Thyroid gland (tissue), 4 donors: ENCODE measurements at places on chromosomes 3 and 15. TPM values are rescaled to one million over a fixed set of nuclear protein-coding genes. Genes with fewer than 3 reads are reported as not detected.
A peak's percentile ranks its signal among the peaks of the same experiment; 100 is the strongest.

Gene GOLGA6A
- 0.22 TPM for total RNA-seq

Gene IQCF5
- total RNA-seq = not detected

Gene EFCAB12
- 0.67 TPM for total RNA-seq

Gene SH2D7
- not detected for total RNA-seq

Gene SCN11A
- total RNA-seq = 0.13 TPM

Gene GABRR3
- total RNA-seq = not detected

DNA sequence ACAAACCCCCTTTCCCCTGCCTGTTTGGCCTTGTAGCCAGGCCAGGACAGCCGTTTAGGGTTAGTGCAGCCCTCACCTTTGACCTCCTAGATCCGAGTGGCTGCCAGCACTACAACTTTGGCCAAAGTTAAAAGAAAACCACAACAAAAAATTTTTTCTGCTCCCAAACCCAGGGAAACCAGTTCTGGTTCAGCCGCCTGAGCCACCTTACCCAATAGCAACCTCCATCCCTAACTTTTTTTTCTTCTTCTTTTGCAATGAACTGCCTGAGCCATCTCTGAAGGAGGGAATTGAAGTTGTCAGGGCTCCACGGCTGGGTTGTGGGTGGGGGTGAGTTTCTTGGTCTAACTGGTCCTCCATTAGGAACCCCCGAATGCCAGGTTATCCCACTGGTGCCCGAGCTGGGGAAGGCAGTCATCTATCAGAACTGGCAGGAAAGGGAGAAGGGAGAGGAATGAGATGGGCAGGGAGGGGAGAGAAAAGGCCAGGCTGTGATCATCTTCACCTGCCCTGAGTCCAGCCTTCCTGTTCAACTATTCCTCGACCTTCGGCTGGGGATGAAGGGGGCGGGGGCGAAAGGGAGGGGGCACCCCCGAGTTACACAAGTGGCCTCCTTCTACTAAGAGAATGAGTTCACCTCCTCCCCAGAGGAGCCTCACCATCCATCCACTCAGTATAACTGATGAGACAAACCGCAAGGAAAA is 6.2 kb upstream of the NR2F2 start:
- no peaks in the 10 kb centered on the region for H3K36me3 ChIP-seq
- DNase-seq = no peak
- H3K4me1 ChIP-seq = peaks cover 10% of the 10 kb centered on the region
- H3K4me3 ChIP-seq = no peak overlapping the region
- H3K27me3 ChIP-seq = peaks cover 11% of the 10 kb centered on the region

DNA sequence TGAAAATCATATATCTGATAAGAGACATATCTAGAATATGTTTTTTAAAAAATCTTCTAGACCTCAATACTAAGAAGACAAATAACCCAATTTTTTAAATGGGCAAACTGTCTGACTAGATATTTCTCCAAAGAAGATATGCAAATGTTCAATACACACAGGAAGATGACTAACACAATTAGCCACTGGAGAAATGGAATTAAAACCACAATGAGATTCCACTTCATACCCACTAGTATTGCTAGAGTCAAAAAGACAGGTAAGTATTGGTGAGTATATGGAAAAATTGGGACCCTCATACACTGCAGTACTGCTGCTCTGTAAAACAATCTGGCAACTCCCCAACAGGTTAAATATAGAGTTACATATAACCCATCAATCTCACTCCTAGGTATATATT is 33.1 kb upstream of the TOPAZ1 start:
- no peaks in the 10 kb centered on the region for H3K36me3 ChIP-seq
- DNase-seq = no peak
- H3K27ac ChIP-seq = no peak overlapping the region
- no peak overlapping the region for H3K4me3 ChIP-seq

DNA sequence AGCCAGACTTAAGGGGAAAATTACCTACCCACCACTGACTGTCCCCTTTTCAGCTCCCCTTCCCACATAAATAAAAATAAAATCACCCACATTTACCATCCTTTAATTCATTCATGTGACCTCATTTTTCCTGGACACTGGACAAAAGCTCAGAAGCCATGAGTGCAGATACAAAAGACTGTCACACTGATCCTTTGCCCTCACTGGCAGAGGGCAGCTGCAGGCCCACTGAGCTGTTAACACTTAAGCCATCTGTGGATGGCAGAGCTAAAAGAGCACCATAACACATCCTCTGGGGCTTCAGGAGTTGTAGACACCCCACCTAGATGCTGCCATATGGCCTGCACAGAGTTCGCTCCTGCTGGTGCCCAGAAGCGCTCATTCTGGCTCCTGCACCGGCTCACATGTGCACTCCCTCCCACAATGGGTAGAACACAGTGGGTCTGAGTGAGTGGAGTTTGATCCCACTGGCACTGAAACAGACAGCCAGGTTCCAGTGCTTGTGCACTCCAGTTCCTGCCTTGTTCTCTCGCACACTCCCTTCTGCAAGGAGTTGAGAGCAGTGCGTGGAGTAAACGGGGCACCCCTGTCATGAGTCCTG is 38.8 kb downstream of the EDC3 start:
- H3K27me3 ChIP-seq = no peaks in the 10 kb centered on the region
- no peak for DNase-seq
- H3K27ac ChIP-seq = no peak overlapping the region
- H3K36me3 ChIP-seq = no peaks in the 10 kb centered on the region

- DNase-seq = peak; percentile 62
- H3K4me3 ChIP-seq = no peak overlapping the region
- H3K27ac ChIP-seq = peak overlapping the region; percentile 57
- H3K27me3 ChIP-seq = no peaks in the 10 kb centered on the region
- H3K4me1 ChIP-seq = peaks cover 51% of the 10 kb centered on the region
Observed at GRCh38 chr15:90598031-90598577, 68.4 kb downstream of the CRTC3 start.

GRCh38 chr3:147914532-147914931 is 505.4 kb downstream of the ZIC1 start:
- H3K27ac ChIP-seq = no peak overlapping the region
- no peak for DNase-seq
- H3K4me3 ChIP-seq = no peak overlapping the region
- no peaks in the 10 kb centered on the region for H3K4me1 ChIP-seq

DNA sequence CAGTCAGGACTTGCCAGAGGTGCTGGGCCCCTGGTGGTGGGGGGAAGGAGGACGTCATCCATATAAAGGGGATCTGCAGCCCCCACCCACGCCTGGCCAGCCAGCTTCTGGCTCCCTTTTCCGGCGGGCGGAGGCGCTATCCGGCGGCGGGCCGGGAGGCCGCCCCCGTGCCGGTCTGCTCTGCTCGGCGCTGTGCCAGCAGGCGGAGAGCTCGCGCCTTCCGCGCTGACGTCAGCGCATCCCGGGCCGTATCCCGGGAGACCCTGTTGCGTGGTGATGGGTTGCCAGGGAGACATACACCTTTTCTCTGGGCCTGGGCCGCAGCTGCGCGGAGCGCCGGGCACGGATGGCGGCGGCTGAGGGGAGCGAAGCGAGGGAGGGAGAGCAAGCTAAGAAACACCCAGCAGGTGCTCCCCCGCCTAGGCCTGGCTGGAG is 1.1 kb downstream of the FAM131A start:
- DNase-seq = peak; percentile 41
- no peak overlapping the region for H3K4me3 ChIP-seq
- H3K27me3 ChIP-seq = no peaks in the 10 kb centered on the region
- H3K27ac ChIP-seq = peak overlapping the region; percentile 91

DNA sequence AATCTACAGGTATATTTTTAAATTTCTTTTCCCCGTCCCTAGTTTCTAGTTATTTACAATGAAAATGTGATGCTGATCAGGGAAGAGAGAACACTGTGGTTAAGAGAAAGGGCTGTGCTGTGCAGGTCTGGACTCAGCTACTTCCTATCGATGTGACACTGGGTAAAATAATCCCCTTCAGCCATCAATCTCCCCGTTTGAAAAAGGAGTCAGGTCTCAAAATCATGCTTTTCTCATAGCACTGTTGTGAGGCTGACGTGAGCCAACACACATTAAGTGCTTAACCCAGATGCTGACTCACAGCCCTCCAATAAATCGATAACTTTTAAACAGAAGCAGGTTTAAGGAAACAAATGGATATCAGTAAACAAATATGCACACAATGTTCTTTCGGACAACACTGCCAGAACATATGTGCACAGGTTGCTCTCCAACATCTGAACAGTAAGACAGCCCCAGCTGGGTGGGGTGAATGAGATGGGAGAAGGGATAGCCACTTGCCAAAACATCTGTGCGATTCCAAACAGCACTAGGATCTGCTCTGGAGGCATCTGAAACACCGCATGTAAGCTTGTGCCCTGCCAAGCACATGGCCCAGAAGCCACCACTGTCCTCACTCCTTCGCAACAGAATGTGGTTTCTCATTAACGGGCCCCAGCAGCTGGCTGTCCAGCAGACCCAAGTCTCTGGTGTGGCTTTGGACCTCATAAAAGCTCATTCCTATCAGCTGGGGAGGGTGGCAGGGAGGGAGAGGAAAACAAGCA is 143.2 kb upstream of the PRICKLE2 start:
- no peaks in the 10 kb centered on the region for H3K4me1 ChIP-seq
- no peak for DNase-seq
- H3K4me3 ChIP-seq = no peak overlapping the region
- H3K36me3 ChIP-seq = no peaks in the 10 kb centered on the region
- H3K27me3 ChIP-seq = no peaks in the 10 kb centered on the region

DNA sequence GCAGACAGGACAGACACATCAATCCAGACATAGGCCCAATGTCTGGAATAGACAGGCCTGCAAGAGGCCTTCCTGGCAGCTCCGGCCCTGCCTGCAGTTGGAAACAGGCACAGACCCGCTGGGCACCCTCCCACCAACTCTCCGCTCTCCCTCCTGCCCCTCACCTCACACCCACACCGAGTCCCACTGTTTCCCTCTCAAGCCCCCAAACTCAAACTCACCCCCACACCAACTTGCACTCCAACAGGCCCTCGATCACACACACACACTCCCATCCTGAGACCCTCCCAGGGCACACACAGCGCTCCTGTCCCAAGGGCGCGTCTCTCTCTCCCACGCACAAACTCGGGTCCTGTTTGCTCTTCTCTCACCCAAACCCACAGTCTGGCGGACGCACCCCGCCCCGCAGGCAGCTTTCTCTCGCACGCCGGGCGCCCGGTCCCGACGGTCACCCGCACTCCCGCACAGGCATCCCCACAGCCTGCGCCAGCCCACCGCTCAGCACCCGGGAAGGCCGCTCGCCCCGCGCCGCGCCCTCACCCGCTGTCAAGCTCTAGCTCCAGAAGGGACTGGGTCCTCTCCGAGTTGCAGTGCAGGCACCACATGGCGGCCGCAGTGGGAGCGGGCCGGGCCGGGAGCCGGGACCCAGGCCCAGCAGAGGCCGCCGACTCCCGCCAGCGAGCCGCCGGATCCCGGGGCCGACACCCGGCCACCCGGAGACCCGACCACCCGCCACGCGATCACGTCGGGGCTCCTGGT is 106.2 kb downstream of the IQSEC1 start:
- peak; percentile 23 for DNase-seq
- H3K4me3 ChIP-seq = peak overlapping the region; percentile 97
- H3K36me3 ChIP-seq = no peaks in the 10 kb centered on the region
- H3K27me3 ChIP-seq = no peaks in the 10 kb centered on the region

DNA sequence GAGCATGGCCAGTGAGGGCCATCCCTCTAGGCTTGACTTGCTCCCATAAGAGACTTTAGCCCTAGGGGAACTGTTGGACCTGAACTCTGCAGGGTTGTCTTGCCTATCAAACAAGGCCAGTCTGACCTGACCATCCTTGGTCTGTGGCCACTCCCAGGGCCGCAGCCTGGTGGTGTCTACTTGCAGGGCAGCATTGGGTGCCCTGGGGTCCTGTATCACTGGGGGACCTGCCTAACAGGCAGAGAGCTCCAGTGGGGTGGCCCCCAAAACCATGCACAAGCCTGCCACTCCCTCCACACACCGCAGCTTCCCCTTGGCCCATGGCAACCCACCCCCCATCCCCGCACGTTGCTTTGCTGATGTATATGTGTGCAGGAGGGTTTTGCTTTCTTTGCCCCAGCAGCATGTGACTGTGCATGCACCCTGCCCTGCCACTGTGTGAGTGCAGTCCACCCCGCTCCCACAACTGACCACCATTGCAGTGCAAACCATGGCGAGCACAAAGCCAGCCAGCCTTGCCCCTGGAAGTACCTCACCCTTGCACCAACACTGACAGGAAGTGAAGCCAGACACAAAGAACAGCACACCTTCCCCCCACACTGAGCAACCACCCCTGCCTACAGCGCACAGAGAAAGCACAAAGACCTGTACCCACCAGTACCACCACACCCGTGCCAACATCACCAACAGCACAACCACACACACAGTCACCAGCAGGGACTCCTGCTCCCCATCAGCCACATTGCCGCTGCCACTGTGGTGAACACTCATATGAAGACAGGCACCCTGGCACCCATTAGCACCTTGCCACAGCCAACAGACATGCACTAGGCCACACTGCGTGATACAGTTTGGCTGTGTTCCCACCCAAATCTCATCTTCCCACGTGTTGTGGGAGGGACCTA is 88.8 kb downstream of the SENP7 start:
- H3K36me3 ChIP-seq = no peaks in the 10 kb centered on the region
- no peak for DNase-seq
- H3K4me1 ChIP-seq = no peaks in the 10 kb centered on the region
- H3K4me3 ChIP-seq = no peak overlapping the region
- H3K27ac ChIP-seq = no peak overlapping the region

DNA sequence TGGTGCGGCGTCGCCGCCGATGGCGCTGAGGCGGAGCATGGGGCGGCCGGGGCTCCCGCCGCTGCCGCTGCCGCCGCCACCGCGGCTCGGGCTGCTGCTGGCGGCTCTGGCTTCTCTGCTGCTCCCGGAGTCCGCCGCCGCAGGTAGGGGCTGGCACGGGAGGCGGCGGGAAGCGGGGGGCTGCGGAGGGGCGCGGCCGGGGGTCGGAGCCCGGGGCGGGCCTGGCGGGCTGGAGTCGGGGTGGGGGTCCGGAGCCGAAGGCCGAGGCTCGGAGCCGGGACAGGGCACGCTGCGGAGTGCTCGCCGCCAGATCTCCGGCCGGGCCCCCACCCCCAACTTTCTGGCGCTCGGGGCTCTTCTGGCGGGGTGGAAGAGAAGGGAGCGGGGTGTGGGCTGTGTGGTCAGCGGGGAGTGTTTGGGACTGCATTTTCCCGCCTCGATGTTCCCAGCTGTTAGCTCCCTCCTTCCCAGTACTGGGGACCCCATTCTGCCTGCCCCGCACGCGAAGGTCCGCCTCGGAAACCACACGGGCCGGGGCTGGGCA is 299 bp downstream of the TYRO3 start:
- DNase-seq = no peak
- peak overlapping the region; percentile 27 for H3K4me3 ChIP-seq
- no peak overlapping the region for H3K27ac ChIP-seq

GRCh38 chr3:170635385-170635735 is 49.5 kb upstream of the SLC7A14 start:
- no peak overlapping the region for H3K27ac ChIP-seq
- no peaks in the 10 kb centered on the region for H3K36me3 ChIP-seq
- H3K27me3 ChIP-seq = no peaks in the 10 kb centered on the region
- DNase-seq = no peak
- H3K4me3 ChIP-seq = no peak overlapping the region

- H3K4me3 ChIP-seq = no peak overlapping the region
- no peaks in the 10 kb centered on the region for H3K36me3 ChIP-seq
- H3K27ac ChIP-seq = no peak overlapping the region
- no peak for DNase-seq
- no peaks in the 10 kb centered on the region for H3K27me3 ChIP-seq
Observed at GRCh38 chr3:160780245-160780644, 24.2 kb downstream of the PPM1L start.

GRCh38 chr3:196232154-196232881 is 16.0 kb downstream of the SLC51A start:
- H3K27ac ChIP-seq = no peak overlapping the region
- H3K4me3 ChIP-seq = no peak overlapping the region
- no peak for DNase-seq
- H3K4me1 ChIP-seq = no peaks in the 10 kb centered on the region
- no peaks in the 10 kb centered on the region for H3K36me3 ChIP-seq
- H3K27me3 ChIP-seq = no peaks in the 10 kb centered on the region
